ENCODE measurements at places on chromosomes 2 and 18.

- DNase-seq: no peak
Measured at GRCh38 chr2:113116100-113116958, 11.1 kb upstream of the IL1RN start.

DNA sequence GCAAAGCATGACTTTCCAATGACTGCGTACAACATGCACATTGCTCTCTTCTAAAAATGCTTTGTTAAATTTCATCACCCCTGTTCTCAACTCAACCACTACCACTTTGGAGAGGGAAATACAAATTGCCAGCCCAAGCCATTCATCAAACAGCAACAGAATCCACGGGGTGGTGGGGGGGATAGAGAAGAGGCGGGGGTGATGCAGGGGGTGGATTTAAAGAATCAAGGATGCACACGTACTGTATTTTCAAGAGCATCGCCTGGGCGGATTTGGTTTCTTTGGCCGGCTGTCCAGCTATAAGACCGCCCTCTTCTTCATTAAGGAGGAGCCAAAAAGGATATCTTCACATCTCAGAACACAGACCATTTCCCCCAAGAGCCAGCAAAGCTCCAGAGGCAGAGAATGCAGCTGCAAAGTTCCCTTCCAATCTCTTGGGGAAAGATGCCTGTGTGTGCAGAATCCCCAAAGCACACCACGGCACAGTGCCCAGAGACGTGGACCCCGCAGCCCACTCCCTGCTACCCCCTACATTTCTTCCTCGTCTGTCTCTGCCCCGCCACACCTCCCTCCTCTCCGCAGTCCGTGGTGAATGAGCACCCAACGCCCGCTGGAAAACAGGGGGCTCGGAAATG, 977 bp downstream of the SLC8A1 start:
- peak; percentile 73 for DNase-seq

DNA sequence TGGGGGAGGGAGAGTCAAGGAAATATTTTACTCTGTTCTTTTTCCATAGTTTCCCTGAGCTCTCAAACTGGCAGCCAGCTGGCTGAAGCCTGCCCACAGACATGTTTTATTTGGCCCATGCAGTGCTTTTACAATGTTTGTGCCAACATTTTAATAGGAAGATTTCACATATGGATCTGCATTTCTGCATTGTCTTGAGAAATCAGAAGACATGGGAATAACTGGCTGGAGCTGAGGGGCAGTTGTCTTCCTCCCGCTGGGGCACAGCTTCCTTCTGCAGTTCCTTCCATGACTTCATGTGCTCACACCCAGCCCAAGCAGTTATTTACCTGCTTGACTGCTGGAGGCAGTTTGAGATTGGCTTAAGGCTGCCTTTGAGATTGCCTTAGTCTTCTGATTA, 74.4 kb downstream of the PLCL1 start:
- DNase-seq: no peak

DNA sequence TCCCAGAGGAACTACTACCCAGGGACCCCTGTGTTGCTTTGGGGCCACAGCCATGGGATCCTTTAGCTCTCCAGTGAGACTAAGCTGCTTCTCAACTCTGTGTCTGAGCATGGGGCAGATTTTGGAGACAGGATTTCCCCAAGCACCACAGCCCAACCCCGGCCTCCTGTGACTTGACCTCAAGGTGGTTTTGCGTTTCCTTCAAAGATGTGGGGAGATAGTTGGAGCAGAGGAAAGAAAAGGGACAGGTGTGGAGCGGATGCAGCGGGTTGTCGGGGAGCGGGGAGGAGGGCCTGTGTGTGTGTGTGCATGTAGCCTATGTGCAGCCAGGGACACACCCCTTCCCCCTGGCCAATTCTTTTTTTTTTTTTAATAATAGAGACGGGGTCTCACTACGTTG, 10.2 kb downstream of the ARID5A start:
- no peak for DNase-seq

DNA sequence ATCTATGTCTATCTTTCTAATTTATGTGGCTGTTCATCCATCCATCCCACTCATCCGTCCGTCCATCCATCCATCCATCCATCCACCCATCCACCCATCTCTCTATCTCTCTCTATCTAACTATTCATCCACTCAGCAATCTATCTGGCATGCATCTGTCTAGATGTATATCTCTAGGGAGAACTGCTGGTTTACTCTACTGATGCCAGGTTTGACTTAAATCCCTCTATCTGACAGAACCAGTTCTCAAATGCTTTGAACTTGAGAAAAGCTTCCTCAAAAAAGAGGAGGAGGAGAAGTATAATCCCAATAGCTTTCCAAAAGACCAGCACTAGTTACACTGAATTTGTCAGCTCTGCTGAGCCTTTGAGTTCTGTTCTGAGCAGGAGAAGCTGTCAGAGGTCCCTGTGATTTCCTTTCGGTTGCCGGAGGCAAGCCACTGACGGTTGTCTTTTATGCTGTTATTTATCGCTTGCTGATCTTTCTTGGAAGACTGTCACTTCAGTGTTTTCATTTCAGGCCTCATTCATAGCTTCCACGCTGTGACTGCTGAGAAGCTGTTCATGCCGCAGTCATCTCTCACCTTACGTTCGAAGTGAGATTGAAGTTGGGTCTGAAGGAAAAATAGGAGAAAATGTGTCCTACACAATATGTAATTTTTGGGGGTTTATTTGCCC, 129.4 kb upstream of the UXS1 start:
- no peak for DNase-seq

DNA sequence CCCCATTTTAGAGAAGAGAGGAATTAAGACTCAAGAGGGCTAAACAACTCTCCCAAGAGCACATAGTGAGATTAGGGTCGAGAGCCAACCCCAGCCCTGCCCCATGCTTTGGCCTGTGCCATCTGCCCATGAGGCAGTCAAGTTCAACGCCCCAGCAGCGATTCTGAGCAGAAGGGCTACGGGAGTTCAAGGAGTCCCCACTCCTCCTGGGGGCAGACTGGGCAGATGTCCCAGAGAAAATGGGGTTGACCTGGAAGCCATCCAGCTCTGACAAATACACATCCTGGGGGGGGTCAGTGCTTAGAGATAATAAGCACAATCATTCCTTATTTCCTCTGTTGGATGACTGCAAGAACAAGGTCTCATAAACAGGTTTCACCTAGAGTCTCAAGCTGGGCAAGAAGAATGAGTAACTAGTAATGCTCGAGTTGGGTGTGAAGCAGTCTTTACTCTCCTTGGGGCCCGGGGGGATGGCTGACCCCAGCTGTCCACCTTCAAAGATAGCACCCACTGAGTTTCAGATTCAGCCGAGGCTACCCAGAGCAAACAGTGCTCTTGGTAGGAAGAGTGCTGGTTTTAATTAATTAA, 716.4 kb downstream of the RNF144A start:
- no peak for DNase-seq

- DNase-seq: no peak
Measured at GRCh38 chr2:242017086-242017485, 147.6 kb downstream of the RTP5 start.

- no peak for DNase-seq
Measured at GRCh38 chr2:222523783-222524544, 99.6 kb downstream of the SGPP2 start.

- peak; percentile 63 for DNase-seq
Measured at GRCh38 chr2:85053802-85054201, 79.4 kb upstream of the TCF7L1 start.

DNA sequence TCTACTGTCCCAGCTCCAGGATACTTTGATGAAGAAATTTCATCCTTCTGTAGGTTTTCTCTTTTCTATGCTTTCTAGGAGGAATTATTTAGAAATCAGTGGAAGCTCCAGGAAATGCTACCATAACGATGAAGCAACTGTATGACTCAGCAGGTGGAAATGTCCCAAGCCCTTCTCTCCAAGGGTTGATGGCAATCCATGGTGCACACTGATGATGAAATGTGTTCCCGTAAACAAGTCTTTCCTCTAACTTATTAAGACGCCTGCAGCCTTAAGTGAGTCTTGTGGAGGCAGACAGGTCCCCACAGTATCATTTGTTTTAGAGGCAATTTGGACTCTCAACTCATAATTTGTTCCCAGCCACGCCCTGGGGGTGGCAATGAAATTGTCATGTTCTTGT, 777.6 kb upstream of the SOX11 start:
- DNase-seq: no peak

DNA sequence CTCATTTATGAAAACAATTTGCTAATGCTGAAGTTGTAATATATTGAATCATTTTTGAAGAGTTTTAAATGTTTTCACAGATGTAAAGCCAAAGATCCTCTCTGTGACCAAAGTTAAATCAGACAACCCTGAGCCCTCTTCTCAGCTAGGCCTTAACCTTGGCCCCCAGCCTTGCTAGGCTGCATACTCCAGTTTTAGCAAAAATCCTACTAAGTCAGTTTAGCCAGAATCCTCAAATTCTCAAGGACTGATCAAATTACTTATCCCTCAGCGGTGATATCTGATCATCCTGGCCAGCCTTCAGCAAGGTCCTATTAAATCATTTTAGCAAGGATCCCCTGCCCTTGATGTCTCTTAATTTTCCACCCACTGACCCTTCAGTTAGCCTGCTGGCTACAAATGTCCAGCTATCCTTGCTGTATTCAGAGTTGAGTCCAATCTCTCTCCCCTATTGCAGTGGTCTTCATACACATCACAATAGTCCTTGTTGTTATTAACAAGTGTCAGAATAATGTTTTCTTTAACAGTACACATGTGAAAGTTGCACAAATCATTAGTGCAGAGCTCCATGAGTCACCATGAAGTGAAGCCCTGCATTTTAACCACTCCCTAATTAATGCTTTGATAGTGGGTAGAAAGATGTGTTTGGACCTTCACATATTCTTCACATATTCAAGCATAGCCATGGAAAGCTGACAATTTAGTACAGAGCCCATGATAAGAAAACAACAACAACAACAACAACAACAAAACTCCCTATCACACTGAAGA, 206.4 kb downstream of the NBAS start:
- no peak for DNase-seq

- DNase-seq: peak; percentile 85
Measured at GRCh38 chr2:62505750-62506420, at the start of gene TMEM17. Gene TMEM17 (minus strand): TSS chr2:62506195. CDS start chr2:62506129, 66 bp downstream.

GRCh38 chr2:11343650-11344341, 640 bp downstream of the ROCK2 start:
- peak; percentile 32 for DNase-seq

DNA sequence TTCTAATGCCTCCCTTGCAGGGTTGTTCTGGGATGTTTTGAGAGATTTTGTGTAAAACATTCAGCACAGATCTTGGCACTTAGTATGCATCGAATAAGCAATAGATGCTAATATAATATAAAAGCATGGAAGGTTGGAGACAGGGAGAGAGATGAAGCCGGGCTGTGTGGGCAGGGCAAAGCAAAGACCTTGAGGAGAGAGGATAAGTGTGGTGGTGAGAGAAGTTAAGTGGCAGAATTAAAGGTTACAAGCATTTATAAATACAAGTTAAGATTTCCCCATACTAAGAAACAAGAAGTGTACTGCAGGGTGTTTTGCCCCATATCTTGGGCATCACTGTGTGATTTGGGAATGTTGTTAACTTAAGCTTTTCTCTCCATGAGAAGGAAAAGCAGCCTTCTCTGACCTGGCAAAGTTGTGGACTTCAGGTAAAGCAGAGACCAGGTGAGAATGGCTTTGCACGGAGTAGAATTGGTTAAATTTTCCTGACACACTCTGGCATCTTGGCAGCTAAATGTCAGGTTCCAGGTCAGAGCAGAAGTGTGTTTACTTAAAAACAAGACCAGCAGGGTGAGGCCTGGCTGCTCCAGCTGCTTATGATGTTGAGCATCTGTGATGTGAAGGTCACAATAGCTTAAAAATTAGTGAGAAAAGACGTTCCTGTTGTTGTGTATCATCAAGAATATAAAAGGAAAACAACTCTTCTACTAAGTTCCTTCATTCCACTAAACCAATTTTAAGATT, 288.5 kb upstream of the HNMT start:
- no peak for DNase-seq

- no peak for DNase-seq
Measured at GRCh38 chr2:84285056-84285747, 173.9 kb downstream of the SUCLG1 start.

GRCh38 chr2:85355073-85355410, 473 bp downstream of the ELMOD3 start:
- no peak for DNase-seq

DNA sequence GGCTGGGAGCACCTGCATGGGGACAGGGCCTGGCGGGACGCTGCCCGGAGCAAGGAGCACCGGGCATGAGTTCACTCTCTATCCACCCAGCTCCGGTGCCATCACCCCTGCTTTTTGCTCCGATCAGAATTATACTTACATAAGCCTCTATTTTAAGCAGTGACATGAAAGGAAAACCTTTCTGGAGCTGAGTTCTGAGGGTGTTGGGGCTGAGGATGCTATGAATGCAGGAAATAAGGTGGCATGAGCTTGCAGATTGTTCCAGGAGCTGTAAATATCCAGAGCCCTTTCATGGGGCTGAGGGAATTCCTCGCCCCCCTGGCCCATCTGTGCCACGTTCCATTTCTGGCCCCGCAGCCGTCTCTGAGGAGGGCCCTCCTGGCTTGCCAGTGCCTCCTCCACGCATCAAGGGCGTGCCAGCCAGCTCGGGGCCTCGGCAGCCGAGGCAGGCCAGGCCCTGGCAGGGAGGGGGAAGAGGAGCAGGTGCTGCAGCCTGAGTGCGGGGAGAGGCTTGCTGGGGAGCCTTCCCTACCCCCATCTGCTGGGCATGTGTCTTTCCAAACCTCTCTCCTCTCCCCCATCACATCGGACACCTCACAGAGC, 91.7 kb upstream of the MCFD2 start:
- DNase-seq: no peak

DNA sequence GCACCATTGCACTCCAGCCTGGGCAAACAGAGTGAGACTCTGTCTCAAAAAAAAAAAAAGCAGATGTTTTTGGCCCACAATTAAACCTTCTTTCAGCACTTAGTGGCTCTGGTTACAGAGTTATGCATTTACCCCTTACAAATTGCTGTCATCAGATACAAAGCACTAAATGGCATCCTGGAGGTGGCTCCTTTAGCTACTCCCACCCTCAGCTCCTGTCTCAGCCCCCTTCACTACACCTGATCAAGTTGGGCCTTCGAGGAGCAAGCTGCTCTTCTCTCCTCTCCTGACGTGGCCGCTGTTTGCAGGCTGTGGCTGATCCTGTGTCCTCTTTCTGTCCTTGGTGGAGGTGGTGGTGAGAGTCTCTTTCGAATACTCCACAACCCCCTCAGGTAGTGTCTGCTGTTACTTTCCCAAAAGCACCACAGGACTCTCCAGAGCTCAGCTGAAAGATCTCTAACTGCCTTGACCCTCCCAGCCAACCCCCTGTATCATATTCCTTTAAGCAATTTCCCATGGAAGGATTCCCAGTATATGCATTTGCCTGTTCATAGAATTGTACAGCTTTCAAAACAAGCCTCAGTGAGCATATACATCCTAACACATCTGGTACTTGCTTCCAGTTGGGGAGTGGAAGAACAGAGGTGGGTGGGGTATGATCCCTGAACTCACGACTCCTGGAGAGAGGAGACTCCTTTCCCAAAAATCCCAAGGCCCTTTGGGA, 285.9 kb downstream of the CLIP4 start:
- DNase-seq: no peak
